ENCODE measurements at places on chromosomes 7 and 10. TPM values are rescaled to one million over a fixed set of nuclear protein-coding genes. Genes with fewer than 3 reads are reported as not detected.

AKR1C3 gene
- total RNA-seq: not detected

ZPBP gene
- not detected for total RNA-seq

TMEM273 gene
- total RNA-seq: 1.3 TPM

SFRP5 gene
- not detected for total RNA-seq

PNLIPRP2 gene
- not detected for total RNA-seq

TMEM26 gene
- total RNA-seq: not detected

GIMAP8 gene
- total RNA-seq: not detected

SDK1 gene
- total RNA-seq: 0.36 TPM

- DNase-seq: peak; percentile 17
Observed at GRCh38 chr10:71074176-71074755, 138.1 kb upstream of the UNC5B start.

- DNase-seq: no peak
Observed at GRCh38 chr10:124614003-124614659, 130.0 kb downstream of the FAM53B start.

DNA sequence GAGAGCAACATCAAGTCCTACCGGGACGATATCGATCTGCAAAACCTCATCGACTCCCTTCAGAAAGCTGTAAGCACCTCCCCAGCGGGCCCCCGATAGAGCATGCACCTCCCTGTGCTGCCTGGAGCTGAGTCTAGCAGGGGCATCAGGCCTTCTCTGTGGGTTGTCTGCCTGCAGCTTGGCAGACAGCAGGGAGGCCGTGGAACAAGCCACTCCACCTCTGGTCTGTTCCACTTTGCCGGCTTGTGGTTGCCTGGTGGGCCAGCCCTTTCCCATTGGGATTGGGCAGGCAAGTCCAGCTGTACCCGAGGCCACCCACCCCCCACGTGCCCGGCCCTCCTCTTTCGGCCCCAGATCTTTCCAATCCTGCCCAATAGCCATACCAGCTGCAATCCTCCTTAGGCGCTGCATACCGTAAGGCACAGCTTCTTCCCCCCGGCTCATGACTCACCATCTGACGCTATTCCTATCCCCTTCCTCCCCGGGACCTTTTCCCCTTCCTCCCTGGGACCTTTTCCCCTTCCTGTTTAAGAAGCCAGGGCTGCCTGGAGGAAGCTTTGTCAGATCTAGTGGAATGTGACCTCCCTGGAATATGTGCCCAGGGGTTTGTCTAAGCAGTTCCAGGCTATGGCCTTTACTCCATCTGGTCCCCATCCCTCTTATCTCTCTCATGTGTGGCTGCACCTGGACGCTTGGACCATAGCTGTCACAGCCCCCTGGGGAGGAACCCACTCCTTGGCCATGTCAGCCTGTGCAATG is 28.1 kb upstream of the SH2D4B start:
- no peak for DNase-seq

DNA sequence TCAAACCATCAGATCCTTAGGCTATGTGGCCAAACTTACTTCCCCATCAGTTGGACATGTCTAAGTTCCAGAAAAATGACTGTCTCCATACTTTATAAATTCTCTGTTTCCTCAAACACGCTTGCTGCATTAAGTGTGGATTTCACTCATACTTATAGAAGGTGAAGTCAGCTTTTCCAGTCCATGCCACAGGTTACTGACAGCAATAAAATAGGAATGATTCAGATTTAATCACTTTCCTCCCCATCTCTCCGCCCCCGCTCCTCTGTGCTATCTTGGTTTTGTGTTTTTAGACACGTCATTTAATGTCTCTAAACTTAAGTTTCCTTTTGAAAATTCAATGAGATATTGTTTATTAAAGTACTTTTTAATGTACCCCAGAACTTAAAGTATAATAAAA is 1098.0 kb upstream of the C7orf33 start:
- DNase-seq: no peak

DNA sequence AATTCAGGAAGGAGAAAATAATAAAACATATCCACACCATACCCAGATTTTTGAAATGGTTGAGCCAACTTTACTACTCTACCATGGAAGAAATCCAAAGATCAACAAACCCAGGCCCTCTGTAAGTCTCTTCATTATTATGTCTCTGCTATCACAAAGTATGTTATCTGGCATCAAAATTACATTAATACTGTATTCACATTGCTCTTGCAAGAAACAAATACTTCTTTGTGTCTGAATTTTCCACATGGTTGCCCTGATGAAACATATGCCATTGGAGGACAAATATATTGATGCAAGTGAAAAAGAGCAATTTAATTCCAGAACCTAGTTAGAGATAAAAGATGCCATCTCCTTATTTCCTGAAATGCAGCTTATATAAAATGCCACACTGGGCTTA is 204.0 kb downstream of the FZD1 start:
- no peak for DNase-seq

DNA sequence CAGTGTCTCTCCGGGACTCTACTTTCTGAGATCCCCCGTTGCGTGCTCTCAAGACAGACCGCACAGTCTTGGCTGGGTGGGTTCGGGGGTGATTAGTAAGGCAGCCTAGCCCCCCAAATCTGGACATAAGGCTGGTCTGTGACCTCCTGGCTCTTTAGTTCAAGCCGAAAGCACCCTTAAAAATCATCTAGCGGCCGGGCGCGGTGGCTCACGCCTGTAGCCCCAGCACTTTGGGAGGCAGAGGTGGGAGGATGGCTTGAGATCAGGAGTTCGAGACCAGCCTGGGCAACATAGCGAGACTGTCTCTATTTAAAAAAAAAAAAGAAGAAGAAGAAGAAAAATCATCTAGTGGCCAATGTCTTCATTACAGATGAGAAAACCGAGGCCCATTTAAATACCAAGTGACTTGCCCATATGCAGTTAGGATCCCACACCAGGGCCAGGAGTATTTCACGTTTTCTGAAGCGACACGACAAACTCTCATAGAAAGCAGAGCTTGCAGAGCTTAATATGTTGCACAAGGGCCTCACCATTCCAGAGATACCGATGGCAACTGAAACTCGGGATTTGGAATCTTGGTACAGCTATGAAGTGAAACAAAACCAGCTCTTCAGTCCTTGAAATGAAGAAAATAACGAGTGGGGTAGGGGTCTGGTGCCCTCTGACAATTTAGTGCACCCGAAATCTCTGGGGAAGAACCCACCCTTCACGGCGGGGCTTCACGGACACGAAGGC is 703 bp upstream of the HILPDA start:
- DNase-seq: peak; percentile 21

- no peak for DNase-seq
Observed at GRCh38 chr10:59047957-59048618, 128.4 kb upstream of the PHYHIPL start.

GRCh38 chr7:84982199-84982598 is 204.7 kb downstream of the SEMA3D start:
- DNase-seq: no peak

GRCh38 chr10:36023939-36024338 is 381.8 kb upstream of the FZD8 start:
- no peak for DNase-seq

DNA sequence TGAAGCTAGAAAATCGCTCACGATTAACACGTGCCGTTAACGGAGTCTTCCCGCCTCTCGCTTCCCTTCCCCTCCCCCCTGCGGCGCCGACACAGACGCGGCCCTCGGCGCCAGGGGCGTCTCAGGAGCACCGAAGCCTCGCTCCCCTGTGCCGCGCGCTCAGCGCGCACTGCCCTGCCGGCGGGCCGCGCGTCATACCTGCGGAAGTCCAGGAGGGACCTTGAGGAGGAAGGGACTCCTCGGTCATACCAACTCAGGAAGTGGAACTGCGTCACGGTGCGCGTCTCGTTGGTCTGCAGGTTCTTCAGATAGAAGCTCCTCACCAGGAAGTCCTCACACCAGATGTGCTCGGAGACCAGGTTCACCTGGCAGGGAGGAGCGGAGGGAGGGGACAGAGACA is 239.6 kb downstream of the DNAJB6 start:
- DNase-seq: no peak

DNA sequence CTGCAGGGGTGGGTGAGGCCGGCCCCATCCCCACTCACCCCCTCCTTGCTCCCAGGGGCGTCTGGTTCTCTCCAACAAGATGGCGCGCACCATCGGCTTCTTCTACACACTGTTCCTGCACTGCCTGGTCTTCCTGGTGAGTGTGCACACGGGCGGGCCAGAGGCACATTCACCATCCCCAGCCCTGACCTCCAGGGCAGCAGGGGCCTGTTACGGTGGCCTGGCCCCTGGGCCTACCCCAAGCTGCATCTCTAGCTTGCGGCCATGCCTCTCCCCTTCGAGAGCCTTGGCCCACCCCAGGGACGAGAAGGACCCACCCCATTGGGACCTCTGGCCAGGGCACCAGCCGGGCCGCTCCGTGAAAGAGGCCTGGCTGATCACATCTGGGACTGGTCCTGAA is 4.9 kb upstream of the SH2B2 start:
- no peak for DNase-seq

GRCh38 chr7:45456747-45457524 is 117.2 kb upstream of the ADCY1 start:
- no peak for DNase-seq

- DNase-seq: no peak
Observed at GRCh38 chr7:99102809-99103690, 40.9 kb downstream of the SMURF1 start.

- DNase-seq: no peak
Observed at GRCh38 chr7:28988810-28989209, 30.7 kb upstream of the TRIL start.

GRCh38 chr7:106312099-106312871 is 27.5 kb upstream of the NAMPT start:
- no peak for DNase-seq

- no peak for DNase-seq
Observed at GRCh38 chr10:33790521-33791271, 456.2 kb upstream of the NRP1 start.

DNA sequence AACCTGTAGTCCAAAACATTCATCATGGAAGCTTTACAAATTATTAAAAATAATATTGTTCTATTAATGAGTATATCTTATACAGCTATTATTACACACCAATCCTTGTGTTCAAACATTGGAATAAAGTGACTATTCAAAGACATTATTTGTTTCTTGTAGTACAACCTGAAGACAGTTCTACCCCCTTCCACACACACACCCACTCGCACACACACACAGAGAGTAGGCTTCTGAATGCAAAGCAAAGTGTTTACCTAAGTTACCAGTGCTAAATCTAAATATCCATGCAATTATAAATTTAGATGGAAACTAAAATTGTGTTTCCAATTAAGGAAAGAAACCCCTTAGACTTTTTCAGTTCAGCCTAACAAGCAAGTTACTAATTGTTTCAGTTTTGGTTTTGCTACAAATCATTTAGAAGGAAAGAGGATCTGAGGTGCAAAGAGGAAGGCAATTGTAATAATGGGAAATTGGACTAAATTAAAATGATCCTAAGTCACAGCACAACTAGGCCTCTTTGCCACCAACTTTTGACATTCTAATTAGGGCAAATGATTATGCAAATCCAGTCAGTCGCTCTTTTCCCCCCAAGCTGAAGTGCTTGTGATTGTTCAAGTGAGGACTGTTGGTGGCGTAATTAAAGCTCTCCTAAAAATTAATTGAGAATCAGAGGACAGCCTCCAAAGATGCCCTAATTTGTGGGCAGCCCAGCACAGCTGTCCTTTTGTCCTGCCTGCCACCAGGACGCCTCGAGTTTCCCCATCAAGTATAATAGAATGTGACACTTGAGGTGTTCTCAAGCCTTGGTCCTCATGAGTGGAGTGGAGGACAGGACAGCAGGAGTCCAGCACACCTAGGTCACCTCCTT is 19.9 kb upstream of the ATOH7 start:
- no peak for DNase-seq

- DNase-seq: no peak
Observed at GRCh38 chr7:158742065-158742821, 37.6 kb upstream of the NCAPG2 start.

GRCh38 chr7:123748734-123749536 is at the start of gene WASL:
TSS of gene WASL (minus strand) at chr7:123749003. CDS start at chr7:123748734, 269 bp downstream.
- DNase-seq: peak; percentile 93

DNA sequence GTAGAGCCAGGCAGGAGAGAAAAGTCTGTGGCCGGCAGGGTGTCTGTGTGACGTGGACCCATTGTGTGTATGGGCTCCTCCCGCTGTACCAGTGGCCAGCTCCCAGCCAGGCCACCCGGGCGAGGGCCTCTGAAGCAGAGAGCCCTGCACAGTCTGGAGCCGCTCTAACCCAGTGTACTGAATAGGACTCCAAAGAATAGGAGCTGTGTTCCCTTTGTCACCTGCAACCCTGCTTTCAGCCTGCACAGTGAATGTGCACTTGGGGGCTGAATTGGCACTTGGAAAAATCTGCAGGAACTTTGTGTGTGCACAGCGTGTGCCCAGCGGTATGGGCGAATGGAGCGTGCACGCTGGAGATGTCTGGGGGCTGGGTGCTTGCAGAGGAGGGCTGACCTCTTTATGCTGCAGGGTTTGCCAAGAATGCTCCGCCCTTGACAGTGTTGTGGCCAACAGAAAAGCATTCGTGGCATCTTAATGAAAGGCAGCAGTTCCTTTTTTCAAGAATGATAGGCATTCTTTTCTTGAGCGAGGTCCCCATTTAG is 216.2 kb downstream of the AUTS2 start:
- DNase-seq: no peak

- no peak for DNase-seq
Observed at GRCh38 chr7:47181746-47182361, 400.1 kb downstream of the TNS3 start.

- DNase-seq: no peak
Observed at GRCh38 chr7:35550831-35551230, 144.1 kb downstream of the HERPUD2 start.

DNA sequence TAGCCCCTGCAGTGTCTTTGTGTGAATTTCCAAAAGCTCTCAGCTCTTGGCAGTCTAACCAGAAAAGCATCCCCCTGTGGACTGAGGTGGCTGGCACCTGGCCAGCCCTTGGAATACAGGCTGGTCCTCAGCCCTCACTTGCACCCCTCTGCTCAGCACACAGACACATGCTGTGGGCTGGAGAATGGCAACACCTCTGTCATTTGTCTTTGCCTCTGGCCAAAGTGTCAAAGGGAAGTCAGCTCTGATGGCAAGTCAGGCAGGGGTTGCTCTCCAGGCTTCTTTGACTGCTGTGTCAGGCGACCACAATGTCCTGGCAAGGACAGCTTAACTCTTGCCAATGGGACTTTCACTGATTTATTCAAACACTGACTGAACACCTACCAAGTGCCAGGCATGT is 724.8 kb downstream of the INHBA start:
- no peak for DNase-seq

GRCh38 chr7:11847336-11847735 is 15.3 kb upstream of the THSD7A start:
- DNase-seq: no peak

- no peak for DNase-seq
Observed at GRCh38 chr7:2707481-2707880, 19.5 kb downstream of the AMZ1 start.

All from OCI-LY7 (cell line).